ENCODE measurements at places on chromosomes 6 and 20.

DNA sequence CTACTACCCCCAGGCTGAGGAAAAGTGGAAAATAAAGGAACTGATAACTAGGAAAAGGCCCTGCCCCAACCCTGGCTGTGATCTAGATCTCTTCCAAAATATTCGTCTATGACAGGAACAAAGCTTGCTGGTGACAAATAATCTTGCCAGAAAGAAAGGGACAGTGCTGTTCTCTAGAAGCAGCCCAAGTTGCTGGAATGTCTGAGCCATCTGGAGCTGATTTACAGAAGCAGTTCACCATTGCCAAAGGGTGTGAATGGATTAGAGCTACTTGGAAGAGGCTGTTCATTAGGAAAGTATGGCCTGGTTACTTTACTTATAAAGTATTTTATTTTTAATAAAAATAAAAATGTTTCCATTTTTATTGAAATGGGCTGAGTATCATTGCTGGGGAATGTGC, 146.3 kb downstream of the EPM2A start:
- no peaks in the 10 kb centered on the region for H3K27me3 ChIP-seq
- H3K4me1 ChIP-seq, result no peaks in the 10 kb centered on the region
- H3K4me3 ChIP-seq, result no peak overlapping the region
- no peak overlapping the region for H3K27ac ChIP-seq
- no peak for DNase-seq
- H3K36me3 ChIP-seq, result no peaks in the 10 kb centered on the region

- H3K4me3 ChIP-seq, result no peak overlapping the region
- H3K36me3 ChIP-seq, result peaks cover 61% of the 10 kb centered on the region
- H3K27me3 ChIP-seq, result no peaks in the 10 kb centered on the region
- H3K4me1 ChIP-seq, result peaks cover 3% of the 10 kb centered on the region
- no peak overlapping the region for H3K27ac ChIP-seq
- DNase-seq, result no peak
These were observed 40.2 kb downstream of the FOXP4 start for GRCh38 chr6:41586252-41587007.

DNA sequence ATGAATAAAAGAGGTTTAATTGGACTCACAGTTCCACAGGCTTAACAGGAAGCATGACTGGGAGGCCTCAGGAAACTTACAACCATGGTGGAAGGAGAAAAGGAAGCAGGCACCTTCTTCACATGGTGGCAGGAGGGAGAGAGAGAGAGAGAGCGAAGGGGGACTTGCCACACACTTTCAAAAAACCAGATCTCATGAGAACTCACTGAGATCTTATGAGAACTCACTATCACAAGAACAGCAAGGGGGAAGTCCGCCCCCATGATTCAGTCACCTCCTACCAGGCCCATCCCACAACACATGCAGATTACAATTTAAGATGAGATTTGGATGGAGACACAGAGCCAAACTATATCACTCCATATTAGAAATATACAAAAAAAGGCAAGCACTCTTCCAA, 6.1 kb upstream of the SIRPD start:
- no peak overlapping the region for H3K4me3 ChIP-seq
- H3K36me3 ChIP-seq, result no peaks in the 10 kb centered on the region
- H3K4me1 ChIP-seq, result no peaks in the 10 kb centered on the region
- H3K27ac ChIP-seq, result no peak overlapping the region
- H3K27me3 ChIP-seq, result no peaks in the 10 kb centered on the region

DNA sequence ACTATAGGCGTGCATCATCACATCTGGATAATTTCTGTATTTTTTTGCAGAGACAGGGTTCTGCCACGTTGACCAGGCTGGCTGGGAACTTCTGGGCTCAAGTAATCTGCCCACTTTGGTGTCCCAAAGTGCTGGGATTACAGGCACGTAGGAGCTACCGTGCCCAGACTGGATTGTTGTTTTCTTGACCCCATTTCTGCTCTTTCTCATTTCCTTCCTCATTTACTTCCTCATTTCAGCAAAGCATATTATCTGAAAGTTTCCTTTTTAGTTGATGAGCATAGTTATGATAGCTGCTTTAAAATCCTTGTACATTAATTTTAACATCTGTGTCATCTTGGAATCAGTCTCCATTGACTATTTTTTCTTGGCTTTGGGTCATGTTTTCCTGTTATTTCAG, 301.0 kb upstream of the RUNX2 start:
- H3K4me3 ChIP-seq, result no peak overlapping the region
- DNase-seq, result no peak
- H3K27ac ChIP-seq, result no peak overlapping the region
- H3K27me3 ChIP-seq, result no peaks in the 10 kb centered on the region
- no peaks in the 10 kb centered on the region for H3K36me3 ChIP-seq
- H3K4me1 ChIP-seq, result no peaks in the 10 kb centered on the region

GRCh38 chr6:43768506-43768860, 1.5 kb upstream of the VEGFA start:
- no peaks in the 10 kb centered on the region for H3K27me3 ChIP-seq
- H3K4me3 ChIP-seq, result no peak overlapping the region
- peaks cover 17% of the 10 kb centered on the region for H3K4me1 ChIP-seq
- no peak for DNase-seq
- H3K36me3 ChIP-seq, result no peaks in the 10 kb centered on the region

DNA sequence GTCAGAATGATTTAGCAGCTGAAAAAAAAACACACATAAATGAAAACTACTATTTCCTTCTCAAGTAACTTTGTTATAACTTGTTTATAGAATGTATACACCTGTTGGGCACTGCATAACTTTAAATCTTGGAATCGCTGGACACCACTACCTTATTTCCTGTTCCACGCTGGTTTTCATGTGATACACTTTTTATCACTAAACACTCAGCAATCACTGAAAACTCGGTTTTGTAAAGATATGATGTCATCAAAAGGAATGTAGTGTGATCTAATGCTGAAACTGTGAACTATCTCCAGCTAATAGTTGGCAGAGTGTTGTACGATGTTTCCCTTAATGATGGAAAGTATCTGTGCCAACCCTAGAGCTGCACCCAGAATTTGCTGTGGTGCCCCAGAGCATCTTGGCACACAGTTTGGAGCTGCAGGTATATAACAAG, 127.9 kb downstream of the BACH2 start:
- H3K27ac ChIP-seq, result no peak overlapping the region
- H3K27me3 ChIP-seq, result no peaks in the 10 kb centered on the region
- DNase-seq, result no peak
- no peaks in the 10 kb centered on the region for H3K36me3 ChIP-seq

DNA sequence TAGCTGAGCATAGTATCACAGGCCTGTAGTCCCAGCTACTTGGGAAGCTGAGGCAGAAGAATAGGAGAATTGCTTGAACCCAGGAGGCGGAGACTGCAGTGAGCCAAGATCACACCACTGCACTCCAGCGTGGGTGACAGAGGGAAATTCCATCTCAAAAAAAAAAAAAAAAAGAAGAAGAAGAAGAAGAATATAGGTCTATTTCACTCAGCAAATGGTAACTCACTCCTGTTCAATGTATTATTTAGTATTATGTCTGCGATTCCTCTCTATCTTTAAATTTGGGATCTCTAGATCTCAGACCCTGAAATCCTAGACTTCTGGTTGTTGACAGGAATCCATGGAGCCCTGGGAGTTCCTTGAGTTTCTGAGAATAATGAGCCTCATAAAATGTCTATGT, 98.6 kb downstream of the HFE start:
- peaks cover 4% of the 10 kb centered on the region for H3K4me1 ChIP-seq
- no peaks in the 10 kb centered on the region for H3K36me3 ChIP-seq
- no peak for DNase-seq
- H3K27ac ChIP-seq, result no peak overlapping the region
- H3K27me3 ChIP-seq, result no peaks in the 10 kb centered on the region

GRCh38 chr6:159941286-159942113, 27.4 kb upstream of the IGF2R start:
- no peak overlapping the region for H3K27ac ChIP-seq
- H3K4me3 ChIP-seq, result no peak overlapping the region
- no peak for DNase-seq
- no peaks in the 10 kb centered on the region for H3K27me3 ChIP-seq
- no peaks in the 10 kb centered on the region for H3K36me3 ChIP-seq

GRCh38 chr6:84546427-84546914, 217.9 kb downstream of the TBX18 start:
- no peaks in the 10 kb centered on the region for H3K27me3 ChIP-seq
- no peaks in the 10 kb centered on the region for H3K36me3 ChIP-seq
- no peak for DNase-seq
- H3K4me3 ChIP-seq, result no peak overlapping the region
- H3K27ac ChIP-seq, result no peak overlapping the region

- no peaks in the 10 kb centered on the region for H3K27me3 ChIP-seq
- no peak overlapping the region for H3K27ac ChIP-seq
- H3K4me3 ChIP-seq, result no peak overlapping the region
- H3K4me1 ChIP-seq, result no peaks in the 10 kb centered on the region
These were observed 25.5 kb downstream of the PDE10A start for GRCh38 chr6:165637586-165637985.

GRCh38 chr6:121961619-121962125, 437.8 kb upstream of the HSF2 start:
- H3K4me1 ChIP-seq, result no peaks in the 10 kb centered on the region
- no peak overlapping the region for H3K4me3 ChIP-seq
- H3K27ac ChIP-seq, result no peak overlapping the region
- no peaks in the 10 kb centered on the region for H3K27me3 ChIP-seq

GRCh38 chr6:169955731-169956437, 204.5 kb downstream of the ERMARD start:
- no peaks in the 10 kb centered on the region for H3K27me3 ChIP-seq
- H3K36me3 ChIP-seq, result no peaks in the 10 kb centered on the region
- no peak overlapping the region for H3K27ac ChIP-seq
- no peak overlapping the region for H3K4me3 ChIP-seq
- no peaks in the 10 kb centered on the region for H3K4me1 ChIP-seq

DNA sequence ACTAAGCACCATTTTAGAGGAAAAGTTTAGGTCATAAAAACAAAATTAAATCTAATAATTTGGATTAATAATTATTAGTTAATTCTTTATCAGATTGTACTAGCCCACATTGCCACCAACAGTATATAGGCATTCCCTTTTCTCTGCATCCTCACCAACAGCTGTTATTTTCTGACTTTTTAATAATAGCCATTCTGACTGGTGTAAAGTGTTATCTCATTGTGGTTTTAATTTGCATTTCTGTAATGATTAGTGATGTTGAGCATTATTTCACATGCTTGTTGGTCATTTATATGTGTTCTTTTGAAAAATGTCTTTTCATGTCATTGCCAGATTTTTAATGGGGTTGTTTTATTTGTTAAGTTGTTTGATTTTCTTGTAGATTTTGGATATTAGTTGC, 319.1 kb upstream of the SYNCRIP start:
- no peaks in the 10 kb centered on the region for H3K4me1 ChIP-seq
- no peaks in the 10 kb centered on the region for H3K27me3 ChIP-seq
- DNase-seq, result no peak
- H3K4me3 ChIP-seq, result no peak overlapping the region
- H3K36me3 ChIP-seq, result no peaks in the 10 kb centered on the region

DNA sequence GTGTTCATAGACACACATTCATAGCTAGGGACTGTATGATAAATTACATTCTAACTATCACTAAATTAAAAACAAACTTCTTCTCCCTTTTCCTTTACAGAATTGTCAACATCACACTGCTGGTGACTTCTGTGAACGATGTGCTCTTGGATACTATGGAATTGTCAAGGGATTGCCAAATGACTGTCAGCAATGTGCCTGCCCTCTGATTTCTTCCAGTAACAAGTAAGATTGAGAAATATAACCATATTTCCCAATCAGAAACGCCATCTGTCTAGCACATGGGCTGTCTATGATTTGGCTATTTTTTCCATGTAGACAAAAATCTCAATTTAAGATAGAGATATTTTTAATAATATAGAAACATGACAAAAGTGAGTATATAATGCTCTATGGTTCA, 367.7 kb downstream of the ARHGAP18 start:
- H3K27me3 ChIP-seq, result no peaks in the 10 kb centered on the region
- H3K4me1 ChIP-seq, result no peaks in the 10 kb centered on the region
- H3K4me3 ChIP-seq, result no peak overlapping the region
- no peaks in the 10 kb centered on the region for H3K36me3 ChIP-seq
- no peak for DNase-seq

- no peaks in the 10 kb centered on the region for H3K27me3 ChIP-seq
- H3K36me3 ChIP-seq, result no peaks in the 10 kb centered on the region
- H3K27ac ChIP-seq, result no peak overlapping the region
- H3K4me3 ChIP-seq, result no peak overlapping the region
These were observed 4.5 kb upstream of the SERINC1 start for GRCh38 chr6:122476131-122476530.

- H3K27me3 ChIP-seq, result no peaks in the 10 kb centered on the region
- H3K27ac ChIP-seq, result no peak overlapping the region
- H3K4me3 ChIP-seq, result no peak overlapping the region
- DNase-seq, result peak; percentile 12
- H3K4me1 ChIP-seq, result no peaks in the 10 kb centered on the region
These were observed 111.5 kb upstream of the KCNG1 start for GRCh38 chr20:51134405-51134804.

DNA sequence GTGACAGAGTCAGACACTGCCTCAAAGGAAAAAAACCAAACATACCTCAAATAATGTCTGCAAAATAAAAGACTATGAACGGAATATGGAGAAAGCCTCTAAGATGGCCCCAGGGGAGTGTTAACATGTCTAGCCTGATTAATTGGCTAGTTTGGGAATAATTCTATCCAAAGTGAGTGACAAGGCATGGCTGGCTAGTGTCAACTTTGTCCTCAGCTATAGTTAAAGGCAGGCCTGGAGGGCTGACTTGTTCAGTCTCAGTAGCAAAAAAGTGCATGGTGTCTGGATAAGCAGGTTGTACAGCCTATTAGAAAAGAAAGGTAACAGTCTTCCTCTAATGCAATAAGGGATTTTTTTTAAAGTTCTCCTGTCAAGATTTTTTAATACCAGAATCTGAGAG, 32.7 kb downstream of the GCNT2 start:
- no peak for DNase-seq
- H3K4me1 ChIP-seq, result no peaks in the 10 kb centered on the region
- H3K27me3 ChIP-seq, result no peaks in the 10 kb centered on the region
- H3K27ac ChIP-seq, result peak overlapping the region; percentile 41
- H3K4me3 ChIP-seq, result no peak overlapping the region

- H3K27ac ChIP-seq, result no peak overlapping the region
- peaks cover 4% of the 10 kb centered on the region for H3K4me1 ChIP-seq
- H3K36me3 ChIP-seq, result peaks cover 32% of the 10 kb centered on the region
- H3K27me3 ChIP-seq, result no peaks in the 10 kb centered on the region
- DNase-seq, result no peak
These were observed 2.8 kb upstream of the LIME1 start for GRCh38 chr20:63733579-63734081.

DNA sequence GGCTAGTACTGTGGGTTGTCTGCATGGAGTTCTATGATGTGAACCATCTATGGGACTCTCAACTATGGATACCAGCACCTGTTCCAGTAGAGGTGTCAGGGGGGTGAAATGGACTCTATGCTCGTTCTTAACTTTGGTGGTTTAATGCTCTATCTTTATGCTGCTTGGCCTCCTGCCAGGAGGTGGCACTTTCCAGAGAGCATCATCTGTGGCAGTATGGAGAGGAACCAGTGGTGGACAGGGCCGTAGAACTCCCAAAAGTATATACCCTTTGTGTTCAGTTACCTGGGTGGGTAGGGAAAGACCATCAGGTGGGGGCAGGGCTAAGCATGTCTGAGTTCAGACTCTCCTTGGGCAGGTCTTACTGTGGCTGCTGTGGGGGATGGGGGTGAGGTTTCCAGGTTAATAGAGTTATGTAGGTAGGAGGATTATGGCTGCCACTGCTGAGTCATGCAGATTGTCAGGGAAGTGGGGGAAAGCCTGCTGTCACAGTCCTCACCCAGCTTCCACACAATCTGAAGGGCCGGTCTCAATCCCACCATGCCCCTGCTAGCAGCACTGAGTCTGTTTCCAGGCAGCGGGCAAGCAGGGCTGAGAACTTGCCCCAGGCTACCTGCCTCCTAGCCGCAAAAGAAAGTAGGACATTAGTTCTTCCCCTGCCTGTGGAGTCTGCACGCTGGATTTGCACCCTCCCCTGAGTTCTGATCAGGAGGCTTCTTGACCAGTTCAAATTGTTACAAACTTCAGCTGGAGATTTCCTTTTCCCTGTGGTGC, 284.0 kb downstream of the KCNQ5 start:
- no peak overlapping the region for H3K27ac ChIP-seq
- H3K36me3 ChIP-seq, result no peaks in the 10 kb centered on the region
- no peak for DNase-seq
- no peak overlapping the region for H3K4me3 ChIP-seq

Data from ascending aorta (tissue), 2 donors.